ENCODE measurements at places on chromosomes 1 and 21.
A peak's percentile ranks its signal among the peaks of the same experiment; 100 is the strongest.

DNA sequence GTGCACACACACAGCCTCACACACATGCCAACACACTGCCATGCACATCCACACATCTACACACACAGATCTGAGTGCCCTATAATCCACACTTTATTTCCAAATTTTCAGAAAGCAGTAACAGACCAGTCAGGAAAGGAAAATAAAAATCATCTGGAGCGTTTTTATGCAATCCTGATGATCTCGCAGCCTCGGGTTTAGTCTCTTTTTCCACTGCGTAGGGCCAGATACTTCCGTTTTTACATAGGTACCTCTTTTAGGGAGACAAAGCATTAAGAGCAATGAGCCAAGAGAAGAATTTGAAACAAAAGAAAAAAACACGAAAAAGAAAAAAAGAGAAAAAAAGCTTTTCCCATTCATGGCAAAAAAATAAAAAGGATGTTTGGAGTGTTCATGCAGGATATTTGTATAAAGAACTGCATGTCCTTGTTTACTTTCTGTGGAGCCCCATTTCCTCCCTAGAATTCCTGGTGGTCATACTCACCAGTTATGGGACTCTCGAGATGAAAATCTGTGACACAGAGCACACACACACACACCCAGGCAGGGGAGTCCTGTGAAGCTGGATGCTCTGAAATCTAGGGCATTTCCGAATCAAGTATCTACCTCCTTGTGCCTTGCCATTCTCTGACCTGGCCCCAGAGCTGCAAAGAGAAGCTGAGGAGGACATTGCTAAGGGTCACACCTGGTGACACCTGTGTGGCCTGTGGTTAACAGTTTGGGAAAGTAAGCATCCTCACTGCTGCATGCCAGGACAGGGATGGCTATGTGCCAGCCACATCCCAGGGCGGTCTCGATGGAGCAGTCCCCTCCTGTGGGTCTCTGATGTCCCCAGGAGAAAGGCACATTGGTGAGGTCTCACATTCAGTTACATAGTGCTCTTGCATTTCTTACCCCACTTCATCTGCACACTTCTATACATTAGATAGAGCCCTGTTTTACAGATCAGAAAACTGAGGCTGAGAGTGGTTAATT, 83.6 kb downstream of the RUNX1 start:
- no peak for DNase-seq

GRCh38 chr1:42721926-42722325, 18.1 kb downstream of the CLDN19 start:
- no peak for DNase-seq

DNA sequence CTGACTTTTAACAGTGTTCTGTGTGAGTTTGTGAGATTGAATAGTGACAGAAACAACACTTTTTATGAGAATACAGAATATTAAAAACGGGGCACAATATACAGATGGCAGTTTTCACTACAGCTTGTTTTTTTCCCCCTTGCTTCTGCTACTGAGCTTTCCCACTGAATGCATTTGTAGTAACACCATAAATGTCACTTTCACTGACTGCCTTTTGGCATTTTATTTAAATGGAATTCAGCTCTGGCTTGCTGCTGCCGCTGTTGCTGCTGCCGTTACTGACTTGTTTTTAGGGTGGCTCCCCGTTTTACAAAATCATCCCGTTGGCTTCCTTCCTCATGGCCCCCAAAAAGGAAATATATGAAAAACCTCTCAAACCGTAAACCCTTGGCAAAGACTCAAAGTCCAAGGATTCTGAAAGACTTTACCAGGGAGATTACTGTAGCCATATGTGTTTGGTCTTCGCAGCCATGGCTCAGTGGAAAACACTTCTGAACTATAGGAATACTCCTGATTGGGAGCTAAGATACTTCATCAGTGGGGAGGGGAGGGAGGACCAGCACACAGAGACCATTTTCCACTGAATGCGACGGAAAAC, 151.0 kb downstream of the NUF2 start:
- no peak for DNase-seq

- no peak for DNase-seq
Observed at GRCh38 chr1:159746666-159747065, 32.3 kb upstream of the CRP start.

DNA sequence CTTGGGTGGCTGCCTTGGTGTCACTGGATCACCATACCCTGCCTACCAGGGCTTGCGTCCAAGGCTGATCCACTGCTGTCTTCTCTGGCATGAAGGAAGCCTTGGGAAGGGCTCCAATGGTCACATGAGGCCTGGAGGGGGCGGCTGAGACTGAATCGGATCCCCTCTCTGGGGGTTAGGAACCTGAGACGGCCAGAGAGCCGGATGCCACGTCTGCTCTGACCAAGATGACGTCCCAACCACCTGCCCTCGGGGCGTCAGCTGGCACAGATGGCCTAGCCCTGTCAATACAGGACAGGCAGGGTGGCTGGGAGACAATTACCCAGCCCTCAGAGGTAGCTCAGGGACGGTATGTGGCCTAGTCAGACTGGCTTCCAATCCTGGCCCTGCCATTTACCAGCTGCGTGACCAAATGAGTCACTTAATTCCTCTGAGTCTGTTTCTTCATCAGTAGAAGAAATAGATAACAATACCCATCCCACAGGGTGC, 5.4 kb downstream of the TRIM62 start:
- DNase-seq, result no peak

DNA sequence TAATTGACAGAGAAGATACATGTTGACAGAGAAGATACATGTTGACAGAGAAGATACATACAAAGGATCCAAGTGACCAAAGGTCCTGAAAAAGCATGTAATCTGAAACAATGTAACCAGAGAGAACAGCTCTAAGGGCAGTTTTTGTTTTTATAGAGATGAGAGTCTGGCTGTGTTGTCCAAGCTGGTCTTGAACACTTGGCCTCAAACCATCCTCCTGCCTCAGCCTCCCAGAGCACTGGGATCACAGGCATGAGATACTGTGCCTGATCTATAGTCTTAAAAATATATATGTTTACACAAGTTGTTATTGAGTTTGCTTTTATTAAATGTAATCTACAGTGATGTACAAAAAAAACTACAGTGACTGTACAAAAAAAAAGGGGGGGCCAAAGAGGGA, 12.5 kb downstream of the MEAF6 start:
- DNase-seq, result no peak

DNA sequence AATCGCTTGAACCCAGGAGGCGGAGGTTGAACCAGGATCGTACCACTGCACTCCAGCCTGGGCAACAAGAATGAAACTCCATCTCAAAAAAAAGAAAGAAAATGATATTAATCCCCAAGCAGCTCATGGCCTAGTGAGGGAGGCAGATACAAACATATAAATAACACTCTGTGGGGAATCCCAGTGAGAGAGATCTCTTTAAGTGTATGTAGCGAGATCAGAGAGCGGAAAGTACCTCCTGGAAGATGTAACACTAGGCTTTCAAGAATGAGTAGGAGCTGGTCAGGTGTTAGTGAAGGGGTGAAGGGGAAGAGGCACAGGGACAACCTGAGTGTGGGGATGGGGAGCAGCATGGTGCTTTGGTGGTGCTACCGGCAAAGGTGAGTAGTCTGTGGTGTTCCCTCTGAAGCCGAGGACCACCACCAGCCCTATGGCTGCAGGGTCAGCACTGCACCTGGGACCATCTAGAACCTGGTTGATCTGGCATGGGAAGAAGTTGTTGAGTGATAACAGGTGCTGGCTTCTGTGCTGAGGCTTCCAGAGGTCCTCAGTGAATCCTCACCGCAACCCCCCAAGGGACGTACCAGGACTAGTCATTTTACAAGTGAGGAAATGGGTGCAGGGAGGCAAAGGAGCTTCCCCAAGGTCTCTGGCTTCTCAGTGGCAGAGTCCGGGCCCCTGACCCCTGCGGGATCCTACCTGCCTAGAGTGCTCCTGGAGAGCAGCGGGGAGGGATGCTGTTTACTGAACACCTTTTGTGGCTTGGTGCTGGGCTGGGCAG, 367.6 kb upstream of the VAMP3 start:
- DNase-seq, result peak; percentile 8

DNA sequence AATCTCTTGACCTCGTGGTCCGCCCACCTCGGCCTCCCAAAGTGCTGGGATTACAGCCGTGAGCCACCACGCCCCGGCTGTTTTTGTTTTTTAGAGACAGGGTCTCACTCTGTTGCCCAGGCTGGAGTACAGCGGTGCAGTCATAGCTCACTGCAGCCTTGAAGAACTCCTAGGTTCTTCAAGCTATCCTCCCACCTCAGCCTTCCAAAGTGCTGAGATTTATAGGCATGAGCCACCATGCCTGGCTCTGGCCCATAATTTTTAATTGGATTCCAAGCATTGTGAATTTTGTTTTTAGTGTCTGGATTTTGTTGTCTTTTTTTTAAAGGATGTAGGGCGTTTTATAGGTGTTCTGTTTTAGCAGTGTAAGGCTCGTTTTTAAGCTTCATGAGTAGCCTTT, 28.6 kb upstream of the TXLNA start:
- no peak for DNase-seq

DNA sequence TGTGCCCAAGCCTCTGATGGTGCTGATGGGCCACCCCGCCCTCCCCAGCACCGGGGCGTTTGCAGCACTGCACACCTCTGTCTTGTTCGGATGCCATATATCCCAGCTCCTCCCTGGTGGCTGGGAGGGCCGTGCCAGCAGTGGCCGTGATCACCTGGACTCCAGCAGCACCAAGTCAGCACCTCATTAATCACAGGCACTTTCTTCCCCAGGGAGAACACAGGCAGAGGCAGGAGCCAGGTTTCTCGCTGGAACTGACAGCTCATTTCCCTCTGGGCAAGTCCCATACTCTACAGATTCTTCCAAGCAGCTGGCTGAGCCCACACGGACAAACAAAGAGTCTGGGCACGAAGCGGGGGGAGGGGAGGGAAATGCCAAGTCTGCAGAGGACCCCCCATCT, 141.7 kb upstream of the EDN2 start:
- no peak for DNase-seq

DNA sequence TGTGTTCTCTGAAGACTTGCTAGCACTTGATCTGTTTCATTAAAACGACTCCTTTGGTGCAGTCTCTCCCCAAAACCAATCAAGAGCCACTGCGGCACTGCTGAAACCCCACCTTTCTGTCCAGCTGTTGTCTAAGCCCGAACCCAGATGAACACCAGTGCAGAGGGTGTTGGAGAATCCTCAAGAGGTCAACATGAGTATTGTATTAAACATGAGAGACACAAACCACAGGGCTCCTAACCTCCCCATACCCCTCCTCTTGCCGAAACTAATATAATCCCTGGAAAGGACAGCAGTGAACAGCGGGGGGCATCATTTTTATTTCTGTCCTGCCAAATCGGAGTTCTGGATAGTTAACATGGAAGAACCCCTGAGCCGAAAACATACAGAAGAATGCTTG, 333.9 kb downstream of the CAMTA1 start:
- no peak for DNase-seq

DNA sequence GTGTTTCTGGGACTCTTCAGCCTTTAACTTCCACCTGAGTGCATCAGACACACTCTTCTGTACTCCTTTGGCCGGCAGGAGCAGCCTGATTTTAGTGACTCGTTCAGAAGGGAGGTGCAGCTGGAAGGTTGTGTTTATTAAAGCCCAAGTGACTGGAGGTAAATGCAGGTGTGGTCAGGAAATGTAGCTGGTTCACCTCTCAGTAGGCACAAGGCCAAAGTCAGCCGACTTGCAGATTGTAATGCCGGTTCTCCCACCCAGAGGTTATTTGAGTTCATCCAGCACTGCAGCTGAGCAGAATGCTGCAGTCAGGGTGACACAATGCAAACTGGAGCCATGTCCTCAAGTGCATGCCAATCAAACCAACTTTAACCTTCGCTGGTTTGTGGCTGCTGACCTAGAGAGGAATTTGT, 91.5 kb downstream of the SPATA46 start:
- DNase-seq, result peak; percentile 88

DNA sequence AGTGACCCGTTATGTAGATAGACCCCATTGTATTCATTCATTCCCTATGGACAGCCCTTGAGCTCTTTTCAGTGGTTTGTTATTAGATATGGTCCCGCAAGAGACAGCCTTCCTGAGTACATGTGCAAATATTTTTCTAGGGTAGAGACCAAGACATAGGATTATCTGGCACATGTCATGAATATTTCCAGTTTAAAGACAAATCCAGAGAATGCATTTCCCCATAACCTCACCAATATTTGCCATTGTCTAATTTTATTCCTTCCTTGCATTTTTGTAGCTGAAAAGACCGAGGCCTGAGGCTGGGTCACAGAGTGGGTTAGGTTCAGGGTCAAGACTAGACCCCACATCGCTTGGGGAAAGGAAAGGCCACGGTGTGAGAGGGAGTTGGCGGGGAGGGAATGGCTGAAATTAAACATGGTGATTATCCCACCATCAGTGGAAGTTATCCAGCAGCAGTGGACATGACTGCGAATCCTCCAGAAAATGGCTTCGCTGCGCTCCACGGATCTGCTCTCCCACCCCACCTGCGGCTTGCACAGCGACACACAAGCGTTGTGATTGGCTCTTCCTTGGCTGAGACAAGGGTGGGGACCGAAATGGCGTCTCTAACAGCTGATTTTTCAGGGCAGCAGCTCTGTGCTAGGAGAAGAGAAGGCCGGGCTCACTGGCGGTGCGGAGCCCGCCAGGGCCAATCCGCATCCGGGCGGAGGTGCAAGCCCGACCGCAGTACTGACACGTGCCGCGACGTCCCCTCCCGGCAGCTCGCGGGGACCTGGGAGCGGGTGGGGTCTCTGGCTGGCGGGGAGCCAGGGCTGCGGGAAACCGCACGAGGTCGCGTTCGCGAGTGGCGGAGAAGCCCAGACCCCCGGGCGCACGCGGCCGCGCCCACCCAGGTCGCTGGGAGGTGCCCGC, 16.1 kb upstream of the STMN1 start:
- DNase-seq, result peak; percentile 23

DNA sequence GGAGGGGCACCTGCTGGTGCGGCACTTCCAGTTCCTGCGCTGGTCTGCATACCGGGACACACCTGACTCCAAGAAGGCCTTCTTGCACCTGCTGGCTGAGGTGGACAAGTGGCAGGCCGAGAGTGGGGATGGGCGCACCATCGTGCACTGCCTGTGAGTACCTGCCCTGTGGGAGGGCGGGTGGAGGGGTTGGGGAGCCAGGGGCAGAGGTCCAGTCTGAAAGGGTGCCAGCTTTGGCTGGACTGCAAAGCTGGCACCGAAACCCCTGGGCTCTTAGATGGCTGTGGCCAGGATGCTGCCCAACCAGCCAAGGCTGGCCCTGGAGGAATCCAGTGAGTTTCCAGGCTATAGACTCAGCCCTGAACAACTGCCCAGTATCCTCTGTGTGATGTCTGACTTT, 87.3 kb downstream of the PTPRU start:
- no peak for DNase-seq

DNA sequence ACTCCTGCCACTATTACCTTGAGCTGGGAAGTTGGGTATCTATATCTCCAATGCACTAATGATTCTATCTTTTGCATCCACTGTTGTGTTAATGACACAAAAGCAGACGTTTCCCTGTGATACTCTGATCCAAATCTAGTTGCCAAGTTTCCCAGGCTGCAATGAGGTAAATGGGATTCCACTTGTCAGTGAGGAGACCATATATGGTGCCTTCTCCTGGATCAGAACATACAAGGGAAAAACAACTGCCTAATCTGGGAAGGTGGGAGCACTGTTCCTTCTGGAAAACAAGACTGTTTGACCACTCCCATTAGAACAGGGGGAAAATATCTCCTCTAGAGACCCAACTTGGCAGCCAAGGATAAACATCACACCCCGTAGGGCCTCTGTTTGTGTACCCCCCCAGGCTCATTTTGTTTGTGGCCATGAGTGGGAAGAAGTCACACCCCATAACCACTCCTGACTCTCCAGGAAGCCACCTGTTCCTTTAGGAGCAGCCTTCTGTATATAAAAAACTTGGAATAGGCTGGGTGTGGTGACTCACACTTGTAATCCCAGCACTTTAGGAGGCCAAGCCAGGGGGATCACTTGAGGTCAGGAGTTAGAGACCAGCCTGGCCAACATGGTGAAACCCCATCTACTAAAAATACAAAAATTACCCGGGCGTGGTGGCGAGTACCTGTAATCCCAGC, 28.5 kb upstream of the SLC6A9 start:
- DNase-seq, result no peak
